ENCODE measurements at places on chromosomes 3 and 15.

DNA sequence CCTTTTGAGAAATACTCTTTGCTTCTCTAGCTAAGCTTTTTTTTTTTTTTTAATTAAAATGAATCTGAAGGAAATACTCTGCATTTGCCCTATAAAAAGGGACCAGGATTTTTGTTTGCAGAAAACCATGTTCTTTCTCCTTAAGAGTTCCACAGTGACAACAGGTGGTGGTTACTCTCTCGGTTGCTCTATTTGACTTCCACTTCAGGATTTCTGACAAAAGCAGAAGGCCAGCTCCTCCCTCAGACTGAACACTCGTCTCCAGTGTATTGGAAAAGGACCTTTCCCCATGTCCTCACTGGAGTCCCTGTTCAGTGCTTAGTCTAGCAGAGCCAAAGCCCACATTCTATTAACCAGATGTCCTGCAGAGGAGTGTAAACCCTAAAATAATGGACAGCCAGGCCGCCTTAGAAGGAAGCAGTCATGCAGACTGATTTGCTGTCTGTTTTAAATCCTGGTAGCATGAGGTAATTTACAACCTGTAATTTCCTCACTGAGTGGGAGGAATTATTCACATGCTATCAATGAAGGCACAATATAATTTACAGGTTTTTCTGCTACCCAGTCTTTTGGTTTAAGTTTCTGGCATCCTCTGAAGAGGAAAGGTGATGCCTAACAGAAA is 599.3 kb downstream of the PYDC2 start:
- no peak for DNase-seq

GRCh38 chr15:78212546-78213424 is 21.6 kb downstream of the ACSBG1 start:
- DNase-seq, result no peak

DNA sequence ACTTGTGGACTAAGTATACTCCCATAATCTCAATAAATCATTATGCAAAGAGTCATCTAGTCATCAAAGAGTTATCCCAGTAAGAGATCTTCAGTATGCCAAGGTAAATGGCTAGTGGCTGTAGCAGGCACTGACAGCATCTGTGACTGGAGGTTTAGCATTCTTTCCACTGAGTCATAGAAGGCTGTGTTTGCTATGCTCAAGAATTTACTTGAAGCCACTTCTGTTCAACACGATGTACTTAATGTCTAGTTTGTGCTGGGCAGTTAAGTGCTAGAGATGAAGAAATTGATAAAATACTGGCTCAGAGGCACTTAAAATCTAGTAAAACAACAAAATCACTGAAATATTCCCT is 13.0 kb downstream of the ZBED2 start:
- DNase-seq, result no peak

GRCh38 chr3:36843065-36844051 is 79.0 kb upstream of the DCLK3 start:
- peak; percentile 80 for DNase-seq

DNA sequence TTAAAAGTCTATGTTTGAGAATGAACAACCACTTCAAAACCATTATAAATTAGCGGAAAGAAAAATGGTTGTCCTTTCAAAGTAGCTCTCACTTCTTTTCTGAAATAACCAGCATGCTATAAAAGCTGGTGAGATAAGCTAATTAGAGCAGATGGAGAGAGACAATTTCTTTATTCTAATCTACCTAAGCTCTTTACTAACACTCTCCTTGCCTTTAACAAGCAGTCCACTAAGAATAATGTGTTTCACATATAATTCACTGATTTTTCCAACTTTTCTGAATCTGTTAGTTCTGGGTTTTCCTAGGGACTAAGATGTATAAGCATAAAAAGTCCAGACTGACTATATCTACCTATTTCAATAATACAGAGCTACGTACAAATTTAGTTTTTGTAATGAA is at the start of gene IMPG2:
IMPG2 (minus strand) TSS at position 101 of the 400 bp plus-strand sequence. CDS start 203 bp downstream, outside the sequence.
- no peak for DNase-seq

DNA sequence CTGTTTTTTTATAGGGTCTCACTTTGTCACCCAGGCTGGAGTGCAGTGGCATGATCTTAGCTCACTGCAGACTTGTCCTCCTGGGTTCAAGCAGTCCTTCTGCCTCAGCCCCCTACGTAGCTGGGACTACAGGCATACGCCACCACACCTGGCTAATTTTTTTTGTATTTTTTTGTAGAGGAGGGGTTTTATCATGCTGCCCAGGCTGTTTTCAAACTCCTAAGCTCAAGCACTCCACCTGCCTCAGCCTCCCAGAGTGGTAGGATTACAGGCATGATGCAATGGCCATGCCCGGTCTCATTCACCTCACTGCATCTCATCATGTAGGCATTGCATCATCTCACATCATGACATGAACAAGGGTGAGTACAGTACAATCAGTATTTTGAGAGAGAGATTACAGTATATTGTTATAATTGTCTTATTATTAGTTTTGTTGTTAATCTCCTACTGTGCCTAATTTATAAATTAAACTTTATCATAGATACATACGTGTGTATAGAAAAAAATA is 74.3 kb upstream of the EOMES start:
- DNase-seq, result no peak

GRCh38 chr15:84826369-84826823 is 9.2 kb downstream of the ALPK3 start:
- DNase-seq, result no peak

DNA sequence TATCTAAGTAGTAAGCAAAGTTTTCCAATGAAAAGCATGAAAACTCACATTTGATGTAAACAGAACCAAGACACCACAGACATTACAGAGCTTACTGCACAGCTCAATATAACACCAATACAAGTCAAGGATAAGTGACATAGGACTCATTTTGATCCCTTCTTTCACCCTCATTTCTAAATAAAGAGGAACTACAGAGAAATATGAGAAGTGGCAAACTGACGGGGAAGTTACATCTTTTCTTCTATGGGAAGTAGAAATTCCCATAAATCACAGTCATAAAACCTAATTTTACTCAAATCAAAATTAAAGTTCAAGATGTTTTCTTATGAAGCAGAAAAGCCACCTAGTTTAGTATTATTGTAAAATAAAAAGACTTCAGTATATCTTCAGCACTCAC is 3.8 kb downstream of the ATG3 start:
- no peak for DNase-seq

DNA sequence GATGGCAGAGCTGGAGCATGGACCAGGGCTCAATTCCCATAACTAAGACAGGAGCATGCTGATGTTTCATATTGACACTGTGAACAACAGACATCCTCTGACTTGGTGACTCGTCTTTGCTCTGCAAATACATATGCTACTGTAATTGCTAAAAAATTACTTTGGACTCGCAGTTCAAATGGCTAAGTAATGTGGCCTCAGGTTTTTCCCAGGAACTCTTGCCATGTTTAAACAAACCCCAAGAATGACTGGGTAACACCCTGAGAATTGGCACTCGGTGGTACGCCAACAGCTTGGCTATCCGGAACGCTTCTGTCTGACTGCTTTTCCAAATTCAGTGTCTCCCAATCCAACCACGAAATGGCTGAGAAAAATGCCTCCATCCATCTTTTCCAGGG is 456.7 kb upstream of the THBS1 start:
- no peak for DNase-seq

DNA sequence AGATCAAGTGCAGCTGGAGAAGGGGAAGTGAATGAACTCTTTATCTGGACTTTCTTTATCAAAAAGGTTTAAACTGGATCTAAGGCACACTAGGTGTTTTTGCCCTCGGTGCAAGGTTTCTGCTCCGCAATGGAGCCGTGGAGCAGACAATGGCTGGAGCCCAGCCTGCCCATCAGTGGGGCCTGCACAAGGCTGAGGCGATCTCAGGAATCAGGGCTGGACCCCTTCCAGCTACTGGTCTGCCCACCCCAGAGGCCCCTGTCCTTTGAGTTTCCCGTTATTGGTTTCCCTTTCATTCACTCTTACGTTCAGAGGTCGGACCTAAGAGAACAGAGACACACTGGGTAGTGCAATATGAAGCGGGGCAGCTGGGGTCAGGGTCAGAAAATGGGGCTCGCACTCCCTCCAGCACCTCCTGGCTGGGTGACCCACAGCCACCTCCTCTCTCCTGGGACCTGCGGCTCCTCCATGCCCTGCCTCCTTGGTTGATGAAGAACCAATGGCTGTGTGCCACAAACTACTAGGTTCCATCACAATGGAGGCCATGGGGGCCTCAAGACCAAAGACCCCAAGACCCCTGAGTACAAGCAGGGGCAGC is 164.6 kb downstream of the CHSY1 start:
- DNase-seq, result no peak

DNA sequence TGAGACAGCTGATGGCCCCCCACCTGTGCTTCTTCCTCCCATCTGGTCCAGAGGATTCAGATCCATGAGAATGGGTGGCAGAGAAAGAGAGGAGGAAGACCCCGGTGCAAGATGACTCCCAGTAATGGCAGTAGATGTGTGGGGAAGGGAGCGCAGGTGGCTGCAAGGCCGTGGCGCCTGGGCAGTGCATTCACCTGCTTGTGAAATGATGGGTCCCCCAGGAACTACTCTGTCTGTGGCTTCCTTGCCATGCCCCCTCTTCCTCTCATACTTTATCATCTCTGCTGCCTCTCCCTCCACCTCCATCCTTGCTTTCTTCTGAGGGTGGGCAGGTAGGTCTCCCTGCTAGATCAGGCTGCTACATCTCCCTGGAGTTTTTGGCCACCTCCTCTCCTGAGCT is 23.3 kb downstream of the ZNF710 start:
- no peak for DNase-seq

GRCh38 chr3:173923204-173923603 is 525.7 kb downstream of the NLGN1 start:
- DNase-seq, result no peak

DNA sequence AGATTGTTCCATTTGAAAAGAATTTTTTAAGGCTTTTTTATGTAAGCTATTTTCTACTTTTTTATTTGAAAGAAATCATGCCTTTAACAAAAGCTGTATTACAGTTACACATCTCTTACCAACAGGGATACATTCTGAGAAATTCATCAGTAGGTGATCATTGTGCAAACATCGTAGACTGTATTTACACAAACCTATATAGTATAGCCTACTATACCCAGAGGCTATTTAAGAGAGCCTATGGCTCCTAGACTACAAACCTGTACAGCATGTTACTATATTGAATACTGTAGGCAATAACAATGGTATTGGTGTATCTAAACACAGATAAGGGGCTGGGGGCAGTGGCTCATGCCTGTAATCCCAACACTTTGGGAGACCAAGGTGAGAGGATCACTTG is 43.1 kb downstream of the PEAK1 start:
- no peak for DNase-seq

DNA sequence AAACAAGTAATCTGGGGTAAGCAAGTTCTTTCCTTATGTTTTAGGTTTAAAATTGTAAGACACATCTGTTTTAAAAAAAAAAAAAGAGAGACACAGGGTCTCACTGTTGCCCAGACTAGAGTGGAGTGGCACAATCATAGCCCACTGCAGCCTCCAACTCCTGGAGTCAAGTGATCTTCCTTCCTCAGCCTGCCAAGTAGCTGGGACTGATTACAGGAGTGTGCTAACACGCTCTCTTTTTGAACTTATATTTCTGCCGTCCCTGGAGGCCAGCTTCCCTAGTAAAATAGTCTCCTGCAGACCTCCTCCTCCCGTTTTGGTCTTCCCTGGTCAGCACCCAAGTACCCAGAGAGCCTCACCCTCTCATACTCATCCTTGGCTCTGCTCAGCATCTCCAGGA is 35.5 kb downstream of the DCP1A start:
- DNase-seq, result no peak

GRCh38 chr3:156150434-156151066 is 30.2 kb downstream of the KCNAB1 start:
- DNase-seq, result peak; percentile 30

DNA sequence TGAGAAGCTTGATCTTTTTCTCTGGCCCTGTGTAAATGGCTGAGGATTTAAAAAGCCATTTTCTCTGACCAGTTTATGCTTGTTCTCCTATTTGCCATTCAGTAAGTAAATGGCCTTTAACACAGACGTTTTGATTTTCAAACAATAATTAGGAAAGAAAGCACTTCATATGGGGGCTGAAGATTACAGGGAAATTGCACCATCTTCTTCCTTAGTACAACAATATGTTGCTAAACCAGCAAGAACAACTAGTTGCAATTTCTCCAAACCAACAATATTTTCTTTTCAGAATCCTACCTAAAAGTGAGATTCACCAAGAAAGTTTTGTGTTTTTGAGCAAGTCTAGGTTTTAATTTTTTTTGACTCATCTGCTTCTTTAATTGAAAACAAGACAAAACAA is 80.5 kb upstream of the CCNL1 start:
- DNase-seq, result no peak

- peak; percentile 27 for DNase-seq
Observed at GRCh38 chr15:29132735-29133181, 136.9 kb downstream of the NSMCE3 start.

- DNase-seq, result no peak
Observed at GRCh38 chr3:99607151-99607550, 31.2 kb upstream of the COL8A1 start.

DNA sequence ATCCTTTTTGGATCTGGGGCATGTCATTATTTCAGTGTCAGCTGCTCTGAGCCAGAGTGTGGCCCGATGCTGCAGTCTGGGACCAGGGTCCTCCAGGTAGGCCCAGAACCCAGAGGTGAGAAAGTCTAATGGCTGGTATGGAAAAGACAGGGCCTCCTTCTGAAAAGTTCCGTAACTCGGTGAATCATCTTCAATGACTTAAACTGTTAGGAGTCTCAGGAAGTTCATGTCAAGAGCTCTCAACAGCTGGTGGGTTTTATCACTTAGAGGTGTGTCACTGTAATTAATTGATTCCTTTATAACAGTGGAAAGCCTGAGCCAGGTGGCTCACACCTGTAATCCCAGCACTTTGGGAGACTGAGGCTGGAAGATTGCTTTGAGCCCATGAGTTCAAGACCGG is 28.5 kb upstream of the PDE8A start:
- DNase-seq, result no peak

GRCh38 chr3:168981396-168981795 is 682.1 kb downstream of the MECOM start:
- no peak for DNase-seq

DNA sequence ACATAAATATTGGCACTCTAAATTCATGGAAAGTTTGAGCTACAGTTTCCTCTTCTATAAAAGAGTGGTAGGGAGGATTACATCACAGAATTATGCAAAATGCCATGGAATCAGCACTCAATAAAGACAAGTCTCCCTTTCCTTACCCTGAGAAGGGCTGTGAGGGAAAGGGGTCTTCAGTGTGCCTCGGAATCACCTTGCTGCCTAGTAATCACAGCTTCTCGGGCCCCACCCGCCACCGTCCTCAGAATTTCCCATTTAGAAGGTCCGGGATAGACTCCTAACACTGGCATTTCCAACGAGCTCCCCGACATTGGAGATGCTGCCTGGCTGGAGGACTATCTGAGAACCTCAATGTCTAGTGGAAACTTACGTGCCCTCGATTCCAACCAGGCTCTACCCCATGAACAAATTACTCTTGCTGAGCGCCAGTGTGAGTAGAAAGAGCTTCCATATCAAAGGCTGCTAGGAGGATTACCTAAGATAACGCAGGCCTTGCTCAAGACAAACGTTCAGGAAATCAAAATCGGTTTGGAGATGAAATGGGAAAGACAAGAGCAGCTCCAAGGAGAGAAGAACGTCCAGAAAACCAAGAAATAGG is 92.1 kb upstream of the CHD2 start:
- DNase-seq, result no peak

GRCh38 chr15:70035719-70036077 is 62.0 kb downstream of the TLE3 start:
- peak; percentile 9 for DNase-seq

- DNase-seq, result peak; percentile 57
Observed at GRCh38 chr3:52834871-52835501, at the start of gene MUSTN1. TSS of gene MUSTN1 (minus strand) at chr3:52835019. CDS start at chr3:52834948, 71 bp downstream.

Data from glutamatergic neuron (in vitro differentiated cells).